ENCODE measurements at places on chromosomes 1 and 21.

- no peak for DNase-seq
Observed at GRCh38 chr1:60149251-60149650, 75.7 kb upstream of the C1orf87 start.

GRCh38 chr1:113439277-113439670, 49.0 kb downstream of the MAGI3 start:
- no peak for DNase-seq

- DNase-seq, result no peak
Observed at GRCh38 chr1:172790245-172790644, 131.3 kb downstream of the FASLG start.

- no peak for DNase-seq
Observed at GRCh38 chr1:213997038-213997771, 9.4 kb downstream of the PROX1 start.

- DNase-seq, result no peak
Observed at GRCh38 chr1:116157096-116157495, 45.9 kb downstream of the MAB21L3 start.

DNA sequence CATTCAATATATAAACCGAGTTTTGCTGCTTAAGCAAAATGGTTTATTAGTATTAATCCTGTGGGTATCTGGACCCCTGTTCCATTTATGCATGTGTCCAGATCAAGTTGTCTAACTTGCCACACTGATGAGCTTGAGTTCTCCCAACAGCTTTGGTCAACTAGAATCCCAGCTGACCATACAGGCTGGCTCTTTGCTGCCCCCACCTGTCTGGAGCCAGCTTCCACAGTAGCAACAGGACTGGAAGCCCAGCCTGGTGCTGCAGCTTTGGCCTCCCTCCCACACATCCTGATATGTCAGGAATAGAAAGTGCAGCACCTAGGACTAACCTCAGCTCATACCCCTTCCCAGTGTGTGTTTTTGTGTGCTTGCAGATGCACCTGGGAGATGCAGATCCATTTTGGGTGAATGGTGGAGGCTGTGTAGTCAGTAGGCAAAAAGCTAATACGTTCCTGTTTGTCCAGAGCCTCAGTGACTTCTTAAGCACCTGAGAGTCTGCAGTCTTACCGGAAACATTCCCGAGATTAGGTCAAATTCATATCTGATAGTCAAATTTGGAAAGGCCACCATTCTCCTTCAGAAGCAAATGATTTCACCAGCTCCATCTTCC, 40.9 kb upstream of the BEND5 start:
- no peak for DNase-seq
